ENCODE measurements at places on chromosomes 7 and 10.

GRCh38 chr10:60341969-60342368, 47.7 kb downstream of the ANK3 start:
- no peak for DNase-seq

DNA sequence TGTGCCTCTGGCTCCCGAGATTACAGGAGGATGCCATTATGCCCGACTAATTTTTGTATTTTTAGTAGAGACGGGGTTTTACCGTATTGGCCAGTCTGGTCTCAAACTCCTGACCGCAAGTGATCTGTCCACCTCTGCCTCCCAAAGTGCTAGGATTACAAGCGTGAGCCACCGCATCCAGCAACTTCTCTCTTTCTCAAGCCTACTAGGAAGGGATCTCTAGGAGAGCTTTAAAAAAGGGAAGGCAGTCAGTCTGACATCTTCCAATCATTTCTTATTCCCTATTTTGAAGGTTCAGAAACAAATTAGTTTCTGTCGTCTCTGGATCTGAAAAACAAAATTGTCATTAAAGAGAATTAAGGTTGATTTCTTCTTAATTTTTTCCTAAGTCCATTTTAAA, 2.5 kb upstream of the TMEM26 start:
- no peak for DNase-seq

DNA sequence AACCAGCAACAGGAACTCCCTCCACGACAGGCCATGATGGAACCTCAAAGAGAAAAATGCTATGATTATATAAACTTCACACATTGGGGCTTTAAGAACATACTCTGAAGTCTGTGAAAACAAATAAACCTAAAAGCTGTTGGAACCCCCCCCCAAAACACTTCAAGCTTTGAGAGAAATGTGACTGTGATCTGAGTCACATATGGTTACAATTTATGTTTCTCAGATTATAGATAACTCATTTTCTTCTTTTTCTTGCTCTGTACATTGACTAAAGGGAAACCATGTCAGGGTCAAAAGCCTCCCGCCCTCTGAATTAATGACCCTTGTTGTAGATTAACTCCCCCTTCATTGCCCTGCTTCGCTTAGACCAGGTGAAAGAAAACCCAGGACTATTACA, 15.8 kb downstream of the VOPP1 start:
- no peak for DNase-seq

DNA sequence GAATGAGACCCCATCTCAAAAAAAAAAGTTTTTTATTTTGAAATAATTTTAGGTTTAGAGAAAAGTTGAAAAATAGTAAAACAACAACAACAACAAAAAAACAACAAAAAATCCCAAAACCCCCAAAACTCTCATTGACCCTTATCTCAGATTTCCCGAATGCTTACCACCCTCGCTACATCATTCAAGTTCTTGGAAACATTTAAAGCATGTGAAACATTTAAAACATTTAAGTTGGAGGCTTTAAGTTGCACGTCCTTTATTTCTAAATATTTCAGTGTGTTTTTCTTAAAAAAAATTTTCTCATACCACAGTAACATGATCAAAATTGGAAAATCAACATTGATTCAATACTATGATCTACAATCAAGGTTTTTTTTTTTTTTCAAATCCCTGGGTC, 382 bp upstream of the ARMS2 start:
- DNase-seq, result no peak

- DNase-seq, result no peak
These were observed 9.4 kb downstream of the TMEM106B start for GRCh38 chr7:12220389-12221046.

DNA sequence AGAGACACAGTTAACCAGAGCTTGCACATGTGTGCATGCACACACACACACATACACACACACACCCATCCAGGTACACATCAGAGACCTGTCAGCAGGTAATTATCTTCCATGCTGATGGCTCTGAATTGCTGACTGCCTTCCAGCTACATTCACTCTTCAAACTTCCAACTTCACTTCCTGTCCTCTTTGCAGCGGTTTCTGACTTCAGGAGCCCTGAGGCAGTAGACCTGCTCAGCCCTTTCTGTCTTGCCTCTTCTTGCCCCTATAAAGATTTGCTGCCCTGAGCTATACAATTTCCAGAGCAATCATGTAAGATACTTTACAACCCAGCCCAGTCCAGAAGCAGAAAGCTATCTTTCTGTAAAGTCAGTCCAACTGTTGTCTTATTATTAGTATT, 310.2 kb downstream of the FGFR2 start:
- DNase-seq, result no peak

- no peak for DNase-seq
These were observed 524.8 kb downstream of the GRM8 start for GRCh38 chr7:126727930-126728391.

GRCh38 chr7:7395785-7396184, 139.9 kb downstream of the COL28A1 start:
- no peak for DNase-seq

- DNase-seq, result no peak
These were observed 95.3 kb downstream of the CPED1 start for GRCh38 chr7:121083790-121084251.

- no peak for DNase-seq
These were observed 5.2 kb upstream of the MALRD1 start for GRCh38 chr10:19043431-19043830.

- DNase-seq, result no peak
These were observed 61.0 kb downstream of the MPP7 start for GRCh38 chr10:28241741-28242399.

DNA sequence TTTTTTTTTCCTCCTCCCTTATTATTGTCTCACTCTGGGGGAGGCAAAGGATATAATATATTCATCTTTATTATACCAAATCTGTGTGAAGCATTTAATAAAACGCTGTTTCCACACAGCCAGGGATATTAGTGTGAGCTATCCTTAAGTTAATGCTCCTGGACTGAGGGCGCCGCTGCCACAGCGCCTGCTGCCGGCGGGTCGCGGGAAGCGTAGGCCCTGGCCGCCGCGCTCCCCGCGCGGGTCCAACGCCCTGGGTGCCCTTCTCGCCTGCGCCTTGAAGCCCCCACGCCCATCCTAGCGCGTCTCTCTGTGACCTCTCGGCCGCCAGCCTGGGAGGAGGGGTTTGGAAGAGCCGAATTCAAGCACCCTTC, 9.5 kb upstream of the LBX1 start:
- no peak for DNase-seq

GRCh38 chr7:28413011-28413410, 693 bp downstream of the CREB5 start:
- DNase-seq, result no peak
